CD4-positive, alpha-beta T cell treated with Interferon alpha-2 for 1 hour (primary cell): ENCODE measurements at places on chromosomes 6 and 20.

DNA sequence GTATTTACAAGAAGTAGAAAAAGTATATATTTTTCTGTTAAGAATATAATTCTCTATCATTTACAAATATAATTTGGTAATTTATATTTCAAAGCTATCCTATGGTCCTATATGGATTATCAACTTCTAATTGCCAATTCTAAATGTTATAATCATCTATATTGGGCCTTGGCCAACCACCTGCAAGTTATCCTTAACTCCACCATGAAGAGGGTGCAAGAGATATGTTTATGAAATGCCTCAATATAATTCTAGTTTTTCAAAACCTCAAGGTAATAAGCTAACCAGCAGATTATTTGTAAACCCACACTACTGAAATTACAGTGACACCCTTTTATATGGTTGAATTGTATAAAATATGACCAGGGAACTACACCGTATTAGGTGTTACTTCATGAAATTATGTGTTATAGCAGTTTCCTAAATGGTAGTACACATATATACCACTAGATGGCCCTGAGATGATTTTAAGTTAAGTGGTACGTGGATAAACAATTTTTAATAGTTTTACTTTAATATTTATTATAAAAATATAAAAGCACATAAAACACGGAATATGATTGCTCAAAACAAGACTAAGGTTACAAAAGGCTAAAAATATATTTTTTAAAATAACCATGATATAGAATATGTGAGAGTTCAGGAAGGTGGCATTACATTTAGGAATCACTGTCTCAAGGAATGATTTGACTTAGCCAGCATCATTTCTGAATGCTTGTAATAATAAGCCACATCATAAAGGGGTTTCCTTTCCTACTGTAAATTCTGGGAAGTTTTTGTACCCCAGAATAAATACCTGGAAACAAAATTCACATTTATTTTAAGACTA lies 9.8 kb upstream of the PNISR start:
- peak; percentile 56 for DNase-seq

- no peak for DNase-seq
These were observed 206.9 kb downstream of the TMEM242 start for GRCh38 chr6:157116426-157116825.

- no peak for DNase-seq
These were observed 4.9 kb downstream of the CDH22 start for GRCh38 chr20:46303176-46303956.

DNA sequence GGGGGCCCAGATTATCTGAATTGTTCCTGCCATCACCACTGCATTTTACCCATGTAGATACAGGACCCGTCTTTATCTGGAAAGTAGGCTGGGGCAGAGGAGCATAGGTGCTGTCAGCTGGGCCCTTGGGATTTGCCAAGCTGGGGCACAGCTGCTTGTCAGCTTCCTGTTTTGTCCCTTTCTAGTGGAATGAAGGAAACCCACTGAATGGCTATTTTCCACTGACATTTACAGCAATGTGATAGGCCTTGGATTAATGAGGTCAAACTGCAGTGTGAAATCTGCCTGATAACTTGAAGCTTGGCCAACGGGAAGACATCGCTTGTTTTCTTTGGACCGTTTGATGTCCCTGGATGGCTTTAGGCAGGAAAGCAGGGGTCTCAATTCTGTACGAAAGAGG lies 6.7 kb downstream of the PPP1R16B start:
- no peak for DNase-seq
